Sigmoid colon (tissue), 7 donors: ENCODE measurements at places on chromosomes 6 and 20. TPM values are rescaled to one million over a fixed set of nuclear protein-coding genes. Genes with fewer than 3 reads are reported as not detected.

DNA sequence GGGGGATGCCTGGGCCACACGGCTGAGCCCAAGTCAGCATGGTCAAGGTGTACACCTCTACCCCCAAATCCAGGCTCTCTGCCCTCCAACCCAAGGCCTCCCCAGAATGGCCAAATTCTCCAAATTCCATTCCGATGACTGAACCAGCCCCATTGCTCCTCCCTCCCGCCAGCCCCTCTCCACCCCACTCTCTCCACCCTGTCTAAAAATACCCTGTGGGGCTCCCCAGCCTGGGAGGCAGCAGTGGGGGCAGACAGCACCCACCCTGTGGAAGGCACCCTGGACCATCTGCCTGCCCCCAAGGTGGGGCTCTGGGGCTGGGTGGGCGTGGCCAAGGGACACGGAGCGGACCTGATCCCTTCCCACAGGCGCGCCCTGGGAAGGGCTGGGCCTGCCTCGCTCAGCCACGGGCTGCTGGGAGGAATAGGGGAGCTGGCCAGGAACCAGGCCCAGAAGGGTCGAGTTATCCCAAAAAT is 11.4 kb downstream of the TEAD3 start:
- DNase-seq = peak; percentile 76
- H3K4me1 ChIP-seq = peaks cover 77% of the 10 kb centered on the region
- peak overlapping the region; percentile 100 for H3K27ac ChIP-seq
- H3K36me3 ChIP-seq = peaks cover 16% of the 10 kb centered on the region
- H3K4me3 ChIP-seq = no peak overlapping the region

DNA sequence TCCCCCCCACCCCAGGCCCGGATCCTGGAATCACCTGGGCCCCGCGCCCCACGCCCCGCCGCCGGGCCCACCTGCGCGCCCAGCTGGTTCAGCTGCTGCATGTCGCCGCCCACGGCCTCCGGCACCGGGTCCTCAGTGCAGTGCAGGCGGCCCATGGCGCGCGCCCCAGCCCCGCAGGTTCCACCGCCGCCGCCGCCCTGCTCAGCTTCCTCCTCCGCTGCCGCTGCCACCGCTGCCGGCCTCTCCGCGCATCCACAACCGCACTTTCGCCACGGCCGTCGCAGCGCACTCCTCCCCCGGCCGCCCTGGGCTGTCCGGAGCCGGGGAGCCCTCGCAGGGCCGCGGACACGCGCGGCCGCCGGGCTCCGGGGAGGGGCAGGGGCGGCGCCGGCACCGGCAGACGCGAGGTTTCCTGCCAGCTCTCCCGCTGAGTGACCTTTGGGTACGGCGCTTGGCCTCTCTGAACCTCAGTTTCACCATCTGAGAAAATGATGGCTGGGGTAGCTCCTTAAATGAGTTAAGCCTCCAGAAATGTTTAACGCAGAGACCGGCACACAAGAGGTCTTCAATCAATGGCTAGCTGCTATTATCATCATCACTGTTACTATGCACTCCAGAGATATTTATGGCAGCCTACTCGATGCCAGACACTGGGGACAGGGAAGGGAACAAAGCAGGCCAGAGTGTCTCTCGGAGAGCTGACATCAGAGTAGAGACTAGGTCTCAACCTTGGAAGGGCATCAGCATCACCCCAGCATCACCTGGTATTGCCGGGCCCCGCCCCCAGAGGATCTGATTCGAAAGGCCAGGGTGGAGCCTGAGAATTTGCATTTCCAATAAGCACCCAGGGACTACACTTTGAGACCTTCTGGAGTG is at the start of gene COMMD7:
Gene COMMD7, minus strand, starts transcription at position 231 of the 876 bp plus-strand sequence. Its CDS starts 76 bp downstream, at position 155.
- peaks cover 14% of the 10 kb centered on the region for H3K4me1 ChIP-seq
- no peaks in the 10 kb centered on the region for H3K27me3 ChIP-seq
- peak; percentile 80 for DNase-seq

- no peak for DNase-seq
- no peaks in the 10 kb centered on the region for H3K27me3 ChIP-seq
- H3K27ac ChIP-seq = peak overlapping the region; percentile 27
- H3K4me3 ChIP-seq = no peak overlapping the region
Measured at GRCh38 chr6:25170640-25171039, 108.5 kb upstream of the CARMIL1 start.

The EGFL8 gene
- 8.1 TPM for total RNA-seq

- H3K27me3 ChIP-seq = no peaks in the 10 kb centered on the region
- no peaks in the 10 kb centered on the region for H3K36me3 ChIP-seq
- no peak overlapping the region for H3K4me3 ChIP-seq
Measured at GRCh38 chr6:112997421-112998085, 650.4 kb downstream of the RFPL4B start.

- DNase-seq = no peak
- H3K4me1 ChIP-seq = no peaks in the 10 kb centered on the region
- no peak overlapping the region for H3K4me3 ChIP-seq
- no peak overlapping the region for H3K27ac ChIP-seq
- no peaks in the 10 kb centered on the region for H3K36me3 ChIP-seq
- H3K27me3 ChIP-seq = no peaks in the 10 kb centered on the region
Measured at GRCh38 chr20:16166737-16167136, 406.5 kb downstream of the KIF16B start.

- H3K27ac ChIP-seq = no peak overlapping the region
- H3K27me3 ChIP-seq = no peaks in the 10 kb centered on the region
Measured at GRCh38 chr6:55499591-55499990, 79.4 kb downstream of the HMGCLL1 start.

DNA sequence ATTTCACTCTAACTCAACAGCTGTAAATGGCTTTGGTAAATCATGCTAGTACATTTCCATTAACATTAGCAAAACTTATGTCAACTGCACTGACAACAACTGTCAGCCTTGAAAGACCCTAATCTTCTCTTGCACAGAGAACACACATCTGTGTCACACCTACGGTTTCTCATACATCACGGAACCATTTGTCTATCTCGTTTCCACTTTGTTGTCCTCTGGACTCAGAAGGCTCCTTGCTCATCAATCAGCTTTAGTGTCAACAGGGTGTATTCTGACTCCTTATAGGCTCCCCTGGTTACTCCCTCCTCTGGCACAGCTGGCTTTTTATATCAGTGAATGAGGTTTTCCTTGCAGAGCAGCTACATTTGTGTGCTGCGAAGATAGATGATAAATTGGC is 49.3 kb downstream of the CD83 start:
- H3K4me3 ChIP-seq = no peak overlapping the region
- H3K4me1 ChIP-seq = no peaks in the 10 kb centered on the region
- no peak overlapping the region for H3K27ac ChIP-seq
- no peaks in the 10 kb centered on the region for H3K36me3 ChIP-seq

The MTRF1L gene
- total RNA-seq = 20.8 TPM

DNA sequence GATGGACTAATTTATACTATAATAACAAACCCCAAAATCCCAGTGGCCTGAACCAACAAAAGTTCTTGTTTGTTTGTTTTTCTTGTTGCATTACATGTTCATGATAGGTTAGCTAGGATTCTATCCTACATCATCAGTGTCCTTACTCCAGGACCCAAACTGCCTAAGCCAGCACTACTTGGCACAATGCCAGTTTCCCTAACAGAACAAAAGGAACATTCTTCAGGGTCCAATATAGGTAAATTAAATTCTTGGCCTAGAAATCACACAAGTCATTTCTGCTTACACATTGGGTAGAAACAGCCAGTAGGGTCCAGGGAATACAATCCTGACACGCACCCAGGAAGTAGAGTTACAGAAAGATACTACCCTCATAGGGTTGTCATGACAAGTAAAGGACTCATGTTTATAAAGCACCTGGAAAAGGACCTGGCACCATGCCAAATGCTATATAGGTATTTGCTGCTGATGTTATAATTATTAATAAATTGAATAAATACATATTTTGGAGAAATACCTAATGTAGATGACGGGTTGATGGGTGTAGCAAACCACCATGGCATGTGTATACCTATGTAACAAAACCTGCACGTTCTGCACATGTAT is 38.8 kb downstream of the RCAN2 start:
- no peak for DNase-seq
- no peak overlapping the region for H3K27ac ChIP-seq
- no peaks in the 10 kb centered on the region for H3K27me3 ChIP-seq
- H3K4me3 ChIP-seq = no peak overlapping the region
- no peaks in the 10 kb centered on the region for H3K36me3 ChIP-seq

DNA sequence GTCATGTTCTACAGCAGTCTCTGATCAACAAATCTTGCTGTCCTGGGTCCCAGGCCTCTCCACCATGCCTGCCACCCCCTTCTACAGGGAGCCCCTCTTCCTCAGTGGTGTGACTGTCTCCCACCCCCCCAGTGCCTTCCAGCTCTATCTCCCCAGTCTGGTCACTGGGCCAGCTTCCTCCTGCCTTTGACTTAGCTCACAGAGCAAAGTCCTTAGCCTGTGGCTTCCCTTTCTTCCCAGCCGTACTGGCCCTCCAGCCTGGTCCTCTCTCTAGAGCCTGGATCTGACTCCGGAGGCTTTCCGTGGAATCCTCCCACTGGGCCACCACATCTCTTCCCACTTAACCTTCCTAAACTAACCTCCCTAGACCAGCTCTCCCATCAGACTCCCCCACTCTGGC is 17.0 kb downstream of the MAPK13 start:
- no peaks in the 10 kb centered on the region for H3K4me1 ChIP-seq
- H3K27ac ChIP-seq = no peak overlapping the region
- no peaks in the 10 kb centered on the region for H3K27me3 ChIP-seq
- H3K4me3 ChIP-seq = no peak overlapping the region

The AKIRIN2 gene
- 16.6 TPM for total RNA-seq

DNA sequence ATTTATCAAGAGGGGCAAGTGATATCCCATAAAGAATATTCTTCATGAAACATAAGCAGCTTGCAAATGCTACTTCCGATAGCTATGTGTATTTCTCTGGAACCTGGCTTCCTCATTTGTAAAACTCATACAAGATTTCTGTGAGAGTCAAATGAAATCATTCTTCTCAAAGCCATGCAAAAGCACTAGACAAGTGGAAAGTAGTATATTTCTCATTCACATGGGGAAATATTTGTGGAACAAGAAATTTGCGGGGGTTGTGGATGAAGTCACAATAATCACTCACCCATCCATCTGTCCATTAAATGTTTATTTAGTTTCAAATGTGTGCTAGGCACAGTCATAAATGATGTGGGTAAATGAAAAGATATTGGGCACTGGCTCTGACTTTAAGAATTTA is 150.5 kb downstream of the IPCEF1 start:
- no peak overlapping the region for H3K27ac ChIP-seq
- no peaks in the 10 kb centered on the region for H3K27me3 ChIP-seq
- H3K4me3 ChIP-seq = no peak overlapping the region
- DNase-seq = no peak

- H3K27ac ChIP-seq = no peak overlapping the region
- H3K27me3 ChIP-seq = no peaks in the 10 kb centered on the region
- H3K4me1 ChIP-seq = no peaks in the 10 kb centered on the region
- H3K4me3 ChIP-seq = no peak overlapping the region
Measured at GRCh38 chr6:166718516-166718915, 91.5 kb upstream of the RPS6KA2 start.

- H3K4me1 ChIP-seq = no peaks in the 10 kb centered on the region
- H3K27ac ChIP-seq = no peak overlapping the region
- DNase-seq = no peak
- no peaks in the 10 kb centered on the region for H3K27me3 ChIP-seq
- no peak overlapping the region for H3K4me3 ChIP-seq
- no peaks in the 10 kb centered on the region for H3K36me3 ChIP-seq
Measured at GRCh38 chr20:7571101-7571500, 369.2 kb downstream of the HAO1 start.

- no peaks in the 10 kb centered on the region for H3K27me3 ChIP-seq
- H3K4me3 ChIP-seq = no peak overlapping the region
- H3K27ac ChIP-seq = no peak overlapping the region
- no peaks in the 10 kb centered on the region for H3K4me1 ChIP-seq
- no peak for DNase-seq
Measured at GRCh38 chr20:57301026-57301425, 28.6 kb upstream of the SPO11 start.

DNA sequence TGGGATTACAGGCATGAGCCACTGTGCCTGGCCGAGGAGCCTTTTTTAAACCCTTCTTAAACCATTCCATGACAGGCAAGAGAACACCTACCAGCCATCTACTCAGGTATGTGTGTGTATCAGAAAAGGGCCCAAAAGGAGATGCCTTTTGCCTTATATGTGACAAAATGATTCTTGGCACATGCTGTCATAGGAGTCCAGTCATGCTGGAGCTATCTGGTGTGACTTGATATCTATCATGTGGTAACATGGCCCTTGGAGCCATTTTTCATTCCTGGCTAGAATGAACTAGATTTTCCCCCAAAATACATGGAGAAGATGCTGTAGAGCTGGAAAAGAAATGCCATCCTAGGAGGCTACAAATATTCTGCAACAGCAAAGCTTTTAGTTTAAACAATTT is 129.1 kb downstream of the DST start:
- DNase-seq = no peak
- H3K36me3 ChIP-seq = peaks cover 20% of the 10 kb centered on the region
- H3K4me3 ChIP-seq = no peak overlapping the region
- peaks cover 97% of the 10 kb centered on the region for H3K4me1 ChIP-seq
- no peaks in the 10 kb centered on the region for H3K27me3 ChIP-seq

The ZNF165 gene
- 0.28 TPM for total RNA-seq

DNA sequence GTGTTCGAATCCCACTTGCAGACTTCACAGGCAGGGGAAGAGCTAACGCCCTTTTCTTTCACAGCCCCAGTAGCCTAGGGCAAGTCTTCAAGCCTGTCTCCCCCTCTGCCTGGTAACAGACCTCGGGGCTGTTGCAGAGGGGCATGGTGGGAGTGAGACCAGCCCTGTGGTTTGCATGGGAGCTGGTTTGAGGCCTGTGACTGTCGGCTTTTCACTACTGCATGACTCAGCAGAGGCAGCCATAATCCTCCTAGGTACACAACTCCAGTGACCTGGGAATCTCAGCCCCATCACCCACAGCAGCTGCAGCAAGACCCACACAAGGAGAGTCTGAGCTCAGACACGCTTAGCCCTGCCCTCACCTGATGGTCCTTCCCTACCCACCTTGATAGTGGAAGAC is 55.3 kb upstream of the POPDC3 start:
- DNase-seq = no peak
- no peaks in the 10 kb centered on the region for H3K4me1 ChIP-seq
- H3K27ac ChIP-seq = no peak overlapping the region
- no peak overlapping the region for H3K4me3 ChIP-seq
- H3K27me3 ChIP-seq = no peaks in the 10 kb centered on the region

The ZNF311 gene
- total RNA-seq = 0.28 TPM

- H3K4me1 ChIP-seq = peaks cover 10% of the 10 kb centered on the region
- H3K27ac ChIP-seq = peak overlapping the region; percentile 55
- H3K27me3 ChIP-seq = no peaks in the 10 kb centered on the region
- H3K36me3 ChIP-seq = no peaks in the 10 kb centered on the region
- peak; percentile 92 for DNase-seq
Measured at GRCh38 chr6:119096721-119097565, 18.5 kb upstream of the FAM184A start.

- H3K27ac ChIP-seq = no peak overlapping the region
- no peaks in the 10 kb centered on the region for H3K27me3 ChIP-seq
Measured at GRCh38 chr6:108902382-108902792, 54.2 kb downstream of the ARMC2 start.
